ENCODE measurements at places on chromosomes 4 and X. TPM values are rescaled to one million over a fixed set of nuclear protein-coding genes. Genes with fewer than 3 reads are reported as not detected.

GAGE12J gene
- not detected for total RNA-seq

PCDH10 gene
- total RNA-seq, result not detected

THAP9 gene
- 5.2 TPM for total RNA-seq

MID2 gene
- total RNA-seq, result 15.2 TPM

TMEM271 gene
- not detected for total RNA-seq

GCNA gene
- total RNA-seq, result 2.5 TPM

PDZD4 gene
- total RNA-seq, result 10.9 TPM

TACR3 gene
- total RNA-seq, result not detected

MXRA5 gene
- not detected for total RNA-seq
